ENCODE measurements at places on chromosomes 6 and 20.
A peak's percentile ranks its signal among the peaks of the same experiment; 100 is the strongest.

DNA sequence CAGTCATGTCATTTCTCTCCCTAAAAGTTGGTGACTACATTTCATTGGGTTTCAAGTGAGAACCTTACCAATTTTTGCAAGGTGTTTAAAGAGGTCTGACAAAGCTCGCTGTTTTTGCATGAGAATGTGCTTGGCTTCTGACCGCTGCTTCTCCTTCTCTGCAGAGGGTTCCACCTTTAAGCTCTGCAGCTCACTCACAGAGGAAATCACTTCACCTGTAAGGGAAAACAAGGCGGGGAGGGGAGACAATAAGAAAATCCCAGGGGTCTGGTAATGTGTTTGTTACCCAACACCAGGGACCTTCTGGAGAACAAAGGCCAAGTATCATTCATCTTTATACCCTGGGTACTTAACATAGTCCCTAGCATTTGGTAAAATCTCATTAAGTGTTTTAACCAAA is 40.0 kb upstream of the LYRM2 start:
- H3K27me3 ChIP-seq, result no peaks in the 10 kb centered on the region
- H3K27ac ChIP-seq, result peak overlapping the region; percentile 25
- H3K4me3 ChIP-seq, result peak overlapping the region; percentile 24

DNA sequence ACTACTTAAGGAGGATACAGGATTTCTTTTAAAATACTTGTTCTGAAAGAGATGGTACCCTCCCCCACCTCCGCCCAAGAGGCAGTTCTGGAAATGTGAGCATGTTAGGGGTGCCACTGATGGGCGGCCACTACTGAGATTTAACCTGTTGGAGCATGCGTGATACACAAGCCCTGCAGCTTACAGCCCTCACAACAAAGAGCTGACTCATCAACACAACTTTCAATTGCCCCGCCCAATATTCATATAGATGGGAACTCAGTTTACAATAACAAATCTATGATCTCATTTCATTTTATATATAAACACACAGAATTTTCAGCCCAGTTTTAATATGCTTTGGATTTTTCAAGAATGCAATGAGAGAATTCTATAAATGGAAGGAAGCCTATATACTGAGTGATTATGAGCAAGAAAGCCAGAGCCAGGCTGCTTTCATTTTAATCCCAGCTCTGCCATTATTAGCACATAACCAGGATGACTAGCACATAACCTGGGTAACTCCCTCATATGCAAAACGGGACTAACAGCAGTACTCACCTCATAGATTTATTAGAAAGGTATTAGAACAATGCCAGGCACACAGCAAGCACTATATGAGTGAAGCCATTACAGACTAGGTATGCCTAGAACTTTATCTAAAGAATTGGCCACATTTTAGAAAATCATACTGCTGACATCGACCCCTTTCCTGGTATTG is 45.6 kb upstream of the IPCEF1 start:
- H3K4me1 ChIP-seq, result no peaks in the 10 kb centered on the region
- peaks cover 13% of the 10 kb centered on the region for H3K36me3 ChIP-seq
- no peak for DNase-seq
- no peaks in the 10 kb centered on the region for H3K27me3 ChIP-seq
- no peak overlapping the region for H3K27ac ChIP-seq

GRCh38 chr6:84618836-84619235 is 145.6 kb downstream of the TBX18 start:
- H3K4me3 ChIP-seq, result no peak overlapping the region
- no peaks in the 10 kb centered on the region for H3K36me3 ChIP-seq
- DNase-seq, result peak; percentile 53

GRCh38 chr6:13355043-13355945 is 27.0 kb upstream of the TBC1D7 start:
- no peak for DNase-seq
- H3K4me1 ChIP-seq, result peaks cover 2% of the 10 kb centered on the region
- no peaks in the 10 kb centered on the region for H3K36me3 ChIP-seq

All from H9 (cell line).